Stromal cell of bone marrow (primary cell): ENCODE measurements at places on chromosomes 11 and 22.

- DNase-seq = no peak
These were observed 89.5 kb downstream of the TRIM44 start for GRCh38 chr11:35752115-35752514.

GRCh38 chr22:41951898-41952474 is at the start of gene SMIM45:
Gene SMIM45 (plus strand): TSS chr22:41952150.
- DNase-seq = no peak

GRCh38 chr11:71269603-71270511 is 17.5 kb upstream of the SHANK2 start:
- no peak for DNase-seq

DNA sequence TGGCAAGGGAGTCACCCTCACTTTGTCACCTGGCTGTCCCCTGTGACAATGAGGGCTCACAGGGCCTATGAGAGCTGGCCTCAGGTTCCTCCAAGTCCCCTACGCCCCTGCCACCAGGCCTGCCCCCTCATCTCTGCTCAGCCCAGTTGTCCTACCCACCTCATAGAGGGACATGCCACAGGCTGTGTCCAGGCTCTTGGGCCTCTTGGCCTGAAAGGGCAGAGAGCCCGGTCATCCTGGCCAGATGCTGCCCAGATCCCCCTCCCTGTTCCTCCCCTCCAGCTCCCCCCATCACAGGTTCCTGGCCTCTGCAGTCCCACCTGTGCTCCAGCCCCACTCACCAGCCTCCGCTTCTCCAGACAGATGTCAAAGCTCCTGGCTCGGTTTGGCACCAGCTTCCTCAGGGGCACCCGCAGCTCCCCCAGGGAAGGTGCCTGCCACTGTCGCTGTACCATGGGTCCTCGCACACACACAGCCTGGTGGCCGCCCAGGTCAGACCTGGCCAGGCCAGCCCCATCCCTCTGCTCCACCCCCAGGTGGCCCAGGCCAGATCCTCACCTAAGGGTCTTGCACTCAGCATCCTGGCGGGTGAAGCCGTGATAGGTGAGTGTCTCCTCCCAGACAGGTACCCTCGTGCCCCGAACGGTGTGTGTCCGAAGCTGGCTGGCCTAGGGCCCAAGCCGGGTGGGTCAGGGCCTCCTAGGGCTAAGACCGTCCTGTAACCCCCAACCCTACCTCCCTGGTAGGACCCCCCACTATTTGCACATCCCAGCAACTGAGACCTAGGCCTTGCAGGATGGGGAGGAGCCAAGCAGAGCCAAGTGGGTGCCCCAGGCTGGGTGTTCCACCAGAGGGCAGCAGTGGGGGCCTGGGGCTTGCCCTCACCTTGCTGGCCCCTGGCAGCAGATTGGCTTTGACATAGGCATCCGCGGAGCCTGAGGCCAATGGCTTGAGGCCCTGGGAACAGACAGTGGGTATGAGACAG is 8.3 kb downstream of the NDUFV1 start:
- no peak for DNase-seq

DNA sequence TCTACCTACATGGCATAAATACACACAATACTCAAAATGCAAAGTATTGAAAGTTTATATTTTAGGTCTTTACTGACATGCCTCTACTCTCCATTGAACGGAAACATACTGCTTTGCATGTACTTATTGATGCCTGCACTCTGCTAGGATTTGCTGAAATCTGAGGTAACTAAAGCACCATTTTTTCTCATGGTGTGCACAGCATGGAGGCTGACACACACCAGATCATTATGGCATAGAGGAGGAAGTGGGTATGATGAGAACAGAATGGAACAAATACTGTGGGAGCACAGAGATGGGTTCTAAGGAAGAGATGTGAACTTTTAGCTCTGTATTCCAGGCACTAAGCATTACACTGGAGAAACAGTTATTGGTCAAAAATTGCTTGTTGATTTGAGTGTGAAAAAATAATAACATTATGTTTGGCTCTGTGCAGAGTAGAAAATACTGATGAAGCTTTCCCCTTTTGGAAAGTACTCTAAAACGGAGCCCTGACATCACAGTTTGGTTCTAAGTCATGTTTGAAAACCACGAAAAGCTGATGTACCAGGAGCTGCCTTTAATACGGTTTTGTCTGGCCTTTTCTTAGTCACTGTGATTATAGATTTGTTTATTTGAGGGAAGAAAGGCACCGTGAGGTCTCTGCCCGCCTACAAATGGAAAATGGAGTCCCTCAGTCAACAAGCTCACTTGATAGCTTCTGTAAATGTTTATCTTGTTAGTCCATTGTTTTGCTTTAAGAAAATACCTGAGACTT is 5.6 kb downstream of the OR52R1 start:
- no peak for DNase-seq

GRCh38 chr22:25053153-25053805 is 100.8 kb downstream of the KIAA1671 start:
- DNase-seq = peak; percentile 50

GRCh38 chr11:12433571-12434324 is 56.4 kb downstream of the PARVA start:
- DNase-seq = peak; percentile 43

DNA sequence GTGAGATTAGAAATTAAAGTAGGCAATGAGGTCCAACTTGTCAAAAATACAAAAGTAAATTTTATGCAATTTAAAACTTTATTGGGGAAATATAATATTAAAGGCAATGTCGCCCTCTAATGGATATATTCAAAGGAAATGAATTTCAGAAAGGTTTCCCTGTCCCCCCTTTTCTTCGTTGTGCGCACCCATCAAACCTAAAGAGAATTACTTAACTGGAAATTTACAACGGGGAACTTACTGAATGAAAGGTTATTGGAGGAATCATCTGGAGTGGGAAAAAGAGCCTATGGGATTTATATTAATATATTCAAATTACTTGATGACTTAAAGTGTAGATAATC is 1.7 kb upstream of the ABTB2 start:
- no peak for DNase-seq

- DNase-seq = no peak
These were observed 1.3 kb downstream of the NAP1L4 start for GRCh38 chr11:2990617-2991451.

GRCh38 chr11:78912778-78913177 is 338.1 kb upstream of the NARS2 start:
- no peak for DNase-seq

- DNase-seq = no peak
These were observed 756.6 kb upstream of the API5 start for GRCh38 chr11:42555190-42555589.

GRCh38 chr11:74310857-74311256 is 583 bp downstream of the P4HA3 start:
- no peak for DNase-seq

DNA sequence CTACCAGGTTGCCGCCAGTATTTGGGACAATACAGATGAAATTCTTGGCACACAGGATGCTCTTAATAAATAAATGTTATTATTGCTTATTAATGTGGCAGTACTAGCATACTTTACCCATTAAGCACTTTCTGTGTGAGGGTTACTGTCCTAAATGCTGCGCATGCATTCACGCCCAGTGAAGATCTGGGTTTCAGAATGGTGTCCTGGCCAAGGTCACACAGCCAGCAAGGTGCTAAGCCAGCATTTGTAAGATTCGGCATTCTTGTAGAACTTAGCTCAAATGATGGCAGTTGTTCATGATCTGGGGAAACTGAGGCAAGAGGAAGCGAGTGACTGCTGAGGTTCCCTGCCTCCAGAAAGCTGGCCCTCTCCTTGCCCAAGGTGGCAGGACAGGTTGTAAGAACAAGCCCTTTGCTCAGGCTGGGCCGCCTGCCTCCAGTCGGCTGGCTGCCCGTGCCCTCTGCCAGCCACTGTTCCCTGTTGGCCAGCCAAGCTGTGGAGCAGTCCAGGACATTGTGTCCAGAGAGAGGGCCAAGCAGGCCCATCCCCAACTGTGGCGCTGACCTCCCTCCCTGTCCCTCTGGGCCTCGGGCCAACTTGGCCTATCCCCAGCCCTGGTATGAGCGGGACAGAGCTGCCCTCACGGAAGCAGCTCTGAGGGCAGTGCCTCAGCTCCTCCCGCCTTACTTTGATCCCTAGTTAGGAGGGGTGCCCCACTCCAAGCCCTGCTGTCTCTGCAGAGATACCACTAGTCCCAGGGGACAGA is 28.8 kb downstream of the TOB2 start:
- DNase-seq = no peak

DNA sequence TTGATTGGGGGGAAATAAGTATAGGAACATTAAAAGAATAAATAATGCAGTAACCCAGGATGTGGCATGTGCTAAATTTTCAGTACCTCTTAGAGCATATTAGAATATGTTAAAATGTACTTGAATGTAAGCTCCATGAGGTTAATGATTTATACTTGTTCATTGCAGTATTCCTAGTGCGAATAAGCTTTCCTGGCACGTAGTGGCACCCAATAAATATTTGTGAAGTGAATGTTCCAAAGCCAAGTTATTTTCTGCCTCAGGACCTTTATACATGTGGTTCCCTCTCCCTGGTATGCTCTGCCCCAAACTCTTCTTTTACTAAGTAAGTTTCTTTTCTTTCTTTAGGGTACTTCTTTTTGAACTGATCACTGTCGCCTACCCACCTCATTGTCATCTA is 118.8 kb downstream of the DBX1 start:
- no peak for DNase-seq

DNA sequence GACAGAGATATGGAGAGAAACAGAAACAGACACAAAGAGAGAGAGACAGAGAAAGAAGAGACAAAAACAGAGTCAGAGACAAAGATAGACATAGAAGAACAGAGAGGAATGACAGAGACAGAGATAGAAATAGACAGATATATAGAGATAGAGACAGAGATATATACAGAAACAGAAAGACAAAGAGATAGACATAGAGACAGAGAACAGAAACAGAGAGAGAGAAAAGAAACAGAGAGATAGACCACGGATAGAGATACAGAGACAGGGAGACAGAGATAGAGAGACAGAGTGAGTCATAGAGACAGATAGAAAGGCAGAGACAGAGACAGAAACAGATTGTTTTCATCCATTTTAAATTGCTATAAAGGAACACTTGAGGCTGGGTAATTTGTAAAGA is 12.3 kb upstream of the MPEG1 start:
- no peak for DNase-seq

DNA sequence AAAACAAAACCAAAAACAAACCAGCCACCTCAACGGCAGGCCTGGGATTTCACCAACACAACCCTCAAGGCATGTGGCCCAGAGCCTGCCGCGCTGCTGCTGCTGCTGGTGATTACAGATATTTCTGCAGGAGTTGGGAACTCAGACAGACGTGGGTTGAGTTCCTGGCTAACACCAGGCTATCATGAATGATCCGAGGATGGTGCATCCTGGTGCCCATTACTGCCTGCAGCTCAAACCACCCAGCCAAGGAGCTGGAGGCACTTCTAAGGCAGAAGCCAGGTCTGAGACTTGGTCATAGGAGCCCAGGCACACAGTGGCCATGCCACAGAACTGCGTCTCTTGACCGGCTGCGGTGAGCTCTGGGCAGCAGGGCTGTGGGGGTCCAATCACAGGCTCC is 151.8 kb downstream of the MPPED1 start:
- no peak for DNase-seq

- DNase-seq = no peak
These were observed 14.2 kb downstream of the SCUBE2 start for GRCh38 chr11:9077164-9077563.

GRCh38 chr11:75902631-75903030 is 87.6 kb downstream of the UVRAG start:
- DNase-seq = no peak

DNA sequence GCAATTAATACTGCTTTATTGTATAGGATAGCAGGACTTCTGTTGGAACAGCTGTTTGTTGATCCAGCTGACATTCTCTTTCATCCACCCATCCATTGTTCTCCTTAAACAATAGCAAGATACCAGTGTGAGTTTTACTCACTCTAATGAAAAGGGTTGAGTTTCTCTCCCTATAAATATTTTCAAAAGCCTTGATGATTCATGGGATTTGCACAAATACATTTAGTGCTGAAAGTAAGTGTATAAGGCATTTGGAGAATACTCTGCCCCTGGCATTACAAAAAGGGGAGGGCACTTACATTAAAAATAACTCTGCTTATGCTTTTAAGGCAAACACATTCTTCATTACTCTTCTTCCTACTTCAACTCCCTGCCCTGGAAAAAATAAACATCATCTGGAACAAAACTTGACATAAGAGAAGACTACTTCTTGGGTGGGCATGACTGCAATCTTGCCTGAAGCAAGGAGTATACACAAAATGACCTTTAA is 634.9 kb downstream of the METTL15 start:
- DNase-seq = no peak

DNA sequence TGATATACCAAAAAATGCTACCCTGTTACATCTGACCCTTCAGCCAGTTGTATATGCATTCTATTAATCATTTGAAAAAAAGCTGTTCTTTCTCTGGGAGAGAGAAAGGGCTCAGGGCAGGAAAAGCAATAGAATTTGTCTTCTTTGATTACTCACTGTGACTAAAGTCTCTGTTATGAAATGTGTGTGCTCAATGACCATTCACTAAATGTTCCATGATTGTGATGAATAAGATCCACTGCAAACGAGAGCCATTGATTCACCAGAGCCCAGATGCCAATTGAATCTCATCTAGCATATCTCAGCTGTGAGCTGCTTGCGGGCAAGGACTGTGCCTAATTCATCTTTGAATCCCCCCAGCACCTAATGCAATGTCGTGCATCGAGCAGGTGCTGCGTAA is 184.3 kb downstream of the OPCML start:
- no peak for DNase-seq

- no peak for DNase-seq
These were observed 67.2 kb downstream of the MICAL3 start for GRCh38 chr22:17957204-17957603.

DNA sequence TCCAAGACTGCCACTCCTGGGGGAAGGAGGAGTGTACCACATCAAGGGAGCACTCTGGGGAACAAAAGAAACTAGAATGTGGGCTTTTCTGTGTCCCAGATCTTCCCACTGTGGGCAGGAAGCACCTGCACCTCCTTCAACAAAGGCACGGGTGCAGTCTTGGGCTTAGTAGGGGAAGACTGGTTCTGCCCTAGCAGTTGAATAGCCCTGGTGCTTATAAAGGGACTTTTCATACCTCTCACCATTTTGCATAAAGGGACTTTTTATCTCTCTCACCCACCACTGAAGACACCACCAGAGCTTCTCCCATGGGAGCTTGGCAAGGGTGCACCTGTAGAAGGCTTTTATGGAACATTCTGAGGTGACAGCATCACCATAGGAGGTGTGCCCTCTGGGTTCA is 65.8 kb upstream of the MS4A8 start:
- no peak for DNase-seq

DNA sequence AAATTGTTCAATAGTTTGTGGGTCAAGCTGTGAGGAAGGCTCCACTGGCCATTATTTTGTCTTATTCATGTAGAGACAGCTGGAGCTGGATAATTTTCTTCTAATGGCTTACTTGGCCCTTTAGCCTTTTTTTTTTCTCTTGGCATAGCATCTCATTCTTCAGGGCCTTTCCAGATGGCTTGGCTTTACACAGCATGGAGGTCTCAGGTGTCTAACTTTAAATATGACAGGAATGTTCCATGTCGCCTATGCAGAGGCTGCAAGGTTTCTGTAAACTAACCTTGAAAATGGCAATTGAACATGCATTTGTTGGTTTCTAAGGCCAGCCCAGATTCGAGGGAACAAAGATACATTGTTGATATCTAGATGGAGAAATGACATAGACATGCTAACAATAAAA is 247.9 kb upstream of the CNTN5 start:
- no peak for DNase-seq

- no peak for DNase-seq
These were observed 43.9 kb downstream of the RRAS2 start for GRCh38 chr11:14315130-14315529.

- DNase-seq = no peak
These were observed 24.1 kb upstream of the GRK3 start for GRCh38 chr22:25540166-25540907.
